Stimulated activated CD4-positive, alpha-beta T cell treated with anti-CD3 and anti-CD28 coated beads, Interleukin-12 subunit alpha, Interleukin-12 subunit beta, amount 100 ng/mL, for 4 hours (primary cell): ENCODE measurements at places on chromosomes 3 and 15.

- no peak for DNase-seq
Measured at GRCh38 chr3:182490596-182491491, 302.5 kb upstream of the ATP11B start.

DNA sequence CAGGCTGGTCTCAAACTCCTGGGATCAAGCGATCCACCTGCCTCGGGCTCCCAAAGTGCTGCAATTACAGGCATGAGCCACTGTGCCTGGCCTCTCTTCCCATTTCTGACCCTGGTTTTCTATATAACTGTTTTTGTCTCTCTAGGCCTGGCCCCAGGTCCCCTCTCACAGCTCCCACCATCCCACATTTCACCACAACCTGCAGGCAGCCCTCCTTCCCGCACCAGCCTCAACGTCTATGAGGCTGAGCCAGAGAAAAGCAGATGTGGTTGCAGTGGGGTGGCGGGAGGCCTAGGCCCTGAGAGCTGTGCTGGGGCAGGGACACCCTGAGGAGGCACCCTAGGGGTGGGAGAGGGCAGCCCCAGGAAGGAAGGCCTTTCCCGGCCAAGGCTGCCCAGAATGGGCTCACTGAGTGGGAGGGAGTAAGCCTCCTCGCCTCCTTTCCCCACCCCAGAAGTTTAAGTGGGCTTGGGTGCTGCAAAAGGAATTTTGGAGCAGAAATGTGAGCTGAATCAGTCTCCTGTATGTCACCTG is 99.7 kb downstream of the LSM3 start:
- DNase-seq, result no peak

DNA sequence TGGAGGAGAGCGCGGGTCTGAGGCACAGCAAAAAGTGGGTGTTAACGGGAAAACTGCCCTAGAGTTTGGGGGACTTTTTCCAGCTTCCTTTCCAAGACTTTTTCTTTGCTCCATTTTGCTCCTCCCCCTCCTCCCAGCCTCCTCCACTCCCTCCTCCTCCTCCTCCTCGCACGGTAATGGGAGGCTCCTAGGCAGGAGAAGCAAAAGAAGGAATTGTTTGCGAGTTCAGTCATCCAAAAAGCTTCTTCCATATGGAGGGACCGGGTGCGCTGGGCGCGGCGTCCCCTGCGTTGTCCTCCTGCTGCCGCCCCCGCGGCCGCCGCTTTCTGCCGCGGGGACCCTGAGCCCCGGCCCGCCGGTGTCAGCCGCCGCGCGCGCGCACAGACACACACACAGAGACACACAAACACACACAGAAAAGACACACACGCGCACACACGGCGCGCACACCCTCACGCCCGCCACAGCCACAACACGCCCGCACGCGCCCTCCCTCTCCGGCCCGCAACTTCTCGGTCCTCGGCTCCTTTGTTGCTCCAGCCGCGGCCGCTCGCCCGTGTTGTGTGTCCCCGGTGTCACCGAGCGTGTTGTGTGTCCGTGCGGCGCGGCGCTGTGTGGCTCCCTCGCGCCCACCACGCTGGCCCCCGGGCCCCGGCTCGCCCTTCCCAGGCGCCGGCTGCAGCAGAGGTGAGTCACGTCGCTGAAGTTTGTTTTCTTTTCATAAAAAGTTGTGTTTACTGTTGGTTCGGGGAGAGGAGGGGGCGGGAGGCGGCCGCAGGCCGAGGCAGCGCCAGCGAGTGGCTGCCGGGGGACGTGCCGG is at the start of gene BOC:
TSS of gene BOC (plus strand) at position 228 of the 820 bp plus-strand sequence. CDS start 38,246 bp downstream, outside the sequence.
- no peak for DNase-seq

- DNase-seq, result no peak
Measured at GRCh38 chr3:169241630-169241990, 421.9 kb downstream of the MECOM start.

DNA sequence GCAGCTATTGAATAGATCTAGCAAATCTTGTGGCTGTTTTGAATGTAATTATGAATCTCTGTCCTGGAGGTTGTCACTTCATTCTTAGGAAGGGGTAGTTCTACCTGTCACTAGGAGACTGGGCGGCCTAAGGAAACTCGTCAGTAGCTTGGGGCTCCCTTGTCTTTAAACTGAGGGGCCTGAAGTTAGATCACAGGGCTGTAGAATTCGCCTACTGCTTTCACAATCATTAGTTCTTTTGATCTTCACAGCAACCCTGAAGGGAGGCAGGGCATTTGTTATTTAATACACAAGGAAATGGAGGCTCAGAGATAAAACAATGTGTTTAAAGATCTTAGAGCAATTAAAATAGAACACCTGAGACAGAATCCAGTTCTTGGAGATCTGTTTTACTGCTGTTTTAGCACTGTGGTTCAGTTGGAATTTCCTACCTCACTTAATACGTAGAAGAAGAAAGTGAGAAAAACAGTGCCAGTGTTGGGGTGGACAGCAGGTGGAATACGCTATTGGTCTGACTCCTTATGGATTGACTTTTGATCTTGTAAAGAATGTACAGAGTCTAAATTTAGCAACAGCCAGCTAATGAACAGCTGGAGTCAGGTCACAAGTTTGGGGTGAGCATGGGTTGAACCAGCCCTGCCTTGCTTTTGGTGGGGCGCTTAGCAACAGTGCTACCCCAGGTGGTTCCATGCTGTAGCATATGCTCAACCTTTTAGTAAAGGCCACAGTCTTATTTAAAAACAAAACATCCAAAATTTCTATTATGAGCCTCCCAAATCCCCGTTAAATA is 71.4 kb upstream of the BHLHE40 start:
- no peak for DNase-seq

- no peak for DNase-seq
Measured at GRCh38 chr3:136149667-136150066, 46.5 kb downstream of the MSL2 start.

GRCh38 chr3:124297062-124297980 is 305.4 kb upstream of the ROPN1 start:
- DNase-seq, result no peak

DNA sequence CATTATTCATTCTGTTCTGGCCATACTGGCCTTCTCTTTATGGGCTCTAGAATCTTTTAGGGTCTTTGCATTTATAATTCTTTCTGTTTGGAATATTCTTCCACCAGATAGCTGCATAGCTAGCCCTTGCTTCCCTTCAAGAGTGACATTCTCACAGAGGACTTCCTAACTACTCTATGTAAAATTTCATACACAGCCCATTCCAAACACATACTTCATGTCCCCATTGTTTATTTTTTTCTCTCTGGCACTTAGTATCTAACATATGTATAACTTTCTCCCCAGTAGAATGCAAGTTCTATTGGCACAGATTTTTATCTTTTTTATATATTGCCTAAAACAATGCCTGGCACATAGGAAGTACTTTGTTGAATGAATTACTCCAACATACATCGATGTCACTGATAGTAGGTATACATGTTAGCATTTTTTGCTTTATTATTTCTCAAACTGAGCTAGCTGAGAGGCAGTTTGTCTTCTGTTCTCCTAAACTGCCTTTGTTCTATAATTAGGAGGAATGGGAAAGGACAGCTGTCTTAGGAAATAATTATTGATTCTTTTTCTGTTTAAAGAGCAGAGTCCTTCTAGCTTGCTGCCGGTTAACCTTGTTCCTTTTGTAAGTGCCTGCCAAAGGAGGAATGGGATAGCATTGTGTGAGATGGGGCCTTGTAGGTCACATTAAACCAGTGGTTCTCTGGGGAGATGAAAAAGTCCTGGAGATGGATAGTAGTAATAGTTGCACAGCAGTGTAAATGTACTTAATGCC is 7.9 kb downstream of the FAM162A start:
- DNase-seq, result no peak

DNA sequence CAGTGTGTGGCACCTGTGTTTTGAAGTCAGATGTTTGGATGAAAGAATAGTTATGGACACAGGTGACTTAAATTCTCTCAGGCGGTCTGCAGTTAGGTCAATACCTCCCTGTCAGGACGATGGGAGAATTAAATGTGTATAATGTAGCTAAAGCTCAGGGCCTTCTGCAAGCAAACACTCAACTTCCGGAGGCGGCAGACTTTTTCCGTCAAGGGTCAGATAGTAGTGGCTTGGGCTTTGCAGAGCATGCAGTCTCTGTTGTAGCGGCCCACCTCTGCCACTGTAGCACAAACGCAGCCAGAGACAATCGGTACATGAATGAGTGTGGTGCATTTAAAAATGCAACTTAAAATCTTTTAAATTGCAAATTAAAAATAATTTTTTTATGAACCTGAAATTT is 47.4 kb downstream of the CMTM8 start:
- no peak for DNase-seq

DNA sequence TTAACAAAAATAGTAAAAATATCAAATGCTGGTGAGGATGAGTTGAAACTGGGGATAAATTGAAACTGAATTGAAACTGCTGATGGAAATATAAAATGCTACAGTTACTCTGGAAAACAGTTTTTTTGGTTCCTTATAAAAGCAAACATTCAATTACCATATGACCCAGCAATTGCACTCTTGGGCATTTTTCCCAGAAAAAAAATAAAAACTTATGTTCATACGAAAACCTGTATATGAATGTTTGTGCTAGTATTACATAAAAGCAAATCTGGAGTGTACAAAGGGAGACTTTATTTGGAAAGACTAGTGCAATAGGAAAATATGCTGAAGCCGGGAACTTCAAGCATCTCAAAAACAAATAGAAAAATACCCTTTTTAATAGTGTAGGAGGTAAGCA is 857.9 kb upstream of the CADM2 start:
- DNase-seq, result no peak

DNA sequence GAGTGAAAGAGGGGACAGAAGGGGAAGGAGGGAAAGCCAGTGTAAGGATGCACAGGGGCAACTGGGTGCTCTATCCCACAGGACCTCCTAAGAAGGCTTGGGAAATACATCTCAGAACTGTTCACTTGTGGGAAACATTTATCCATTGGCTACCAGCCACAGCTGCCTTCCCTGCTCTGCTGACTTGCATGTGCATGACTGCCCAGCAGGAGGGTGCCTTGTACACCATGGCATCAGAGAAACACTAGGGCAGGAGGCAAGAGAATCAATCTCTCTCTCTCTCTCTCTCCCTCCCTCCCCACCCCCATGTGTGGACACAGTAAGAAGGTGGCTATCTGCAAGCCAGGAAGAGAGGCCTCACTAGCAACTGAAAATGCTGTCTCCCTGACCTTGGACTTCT is 62.9 kb upstream of the ZBTB38 start:
- no peak for DNase-seq

- DNase-seq, result no peak
Measured at GRCh38 chr15:60208709-60209108, 189.1 kb downstream of the ANXA2 start.

DNA sequence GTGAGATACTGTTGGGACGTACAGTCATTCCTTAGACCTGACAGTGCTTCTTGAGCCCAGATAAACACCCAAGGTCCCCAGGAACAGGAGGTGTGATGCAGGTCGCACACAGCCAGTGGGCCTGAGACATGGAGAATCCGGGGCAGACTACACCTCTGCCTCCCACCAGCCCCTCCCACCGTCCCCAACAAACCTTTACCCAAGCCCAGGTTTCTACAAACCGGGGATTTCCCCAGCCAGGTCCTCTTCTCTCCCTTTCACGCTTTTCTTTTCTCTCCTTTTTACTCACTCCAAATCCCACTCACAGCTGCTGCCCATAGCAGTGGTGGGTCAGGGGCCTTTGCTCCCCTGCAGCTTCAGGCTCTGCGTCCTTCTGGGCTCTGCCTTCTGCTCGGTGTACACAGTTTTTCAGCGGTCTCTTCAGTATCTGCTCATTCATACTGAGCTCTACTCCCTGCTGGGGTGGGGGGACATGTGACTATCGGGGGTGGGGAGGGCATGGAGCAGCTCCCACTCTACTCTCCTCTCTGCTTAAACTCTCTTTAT is 4.8 kb upstream of the PCSK6 start:
- no peak for DNase-seq

DNA sequence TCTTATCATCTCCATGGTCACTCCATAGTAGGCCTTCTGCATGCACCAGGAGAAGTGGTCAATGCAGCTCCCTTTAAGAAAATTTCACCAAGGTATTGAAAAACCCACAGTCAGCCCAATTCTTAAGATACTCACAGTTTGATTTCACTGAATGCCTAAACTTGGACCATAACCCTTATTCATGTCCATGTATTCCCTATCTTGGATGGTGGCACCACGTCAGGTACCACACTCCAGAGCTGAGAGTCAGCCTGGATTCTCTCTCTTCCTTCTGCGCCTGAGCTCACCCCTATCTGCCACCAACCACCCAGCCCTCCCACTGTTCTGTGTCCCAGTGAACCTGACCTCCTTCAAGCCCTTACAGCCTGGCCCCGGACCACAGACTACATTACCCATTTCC is 183.2 kb upstream of the NR2F2 start:
- no peak for DNase-seq

DNA sequence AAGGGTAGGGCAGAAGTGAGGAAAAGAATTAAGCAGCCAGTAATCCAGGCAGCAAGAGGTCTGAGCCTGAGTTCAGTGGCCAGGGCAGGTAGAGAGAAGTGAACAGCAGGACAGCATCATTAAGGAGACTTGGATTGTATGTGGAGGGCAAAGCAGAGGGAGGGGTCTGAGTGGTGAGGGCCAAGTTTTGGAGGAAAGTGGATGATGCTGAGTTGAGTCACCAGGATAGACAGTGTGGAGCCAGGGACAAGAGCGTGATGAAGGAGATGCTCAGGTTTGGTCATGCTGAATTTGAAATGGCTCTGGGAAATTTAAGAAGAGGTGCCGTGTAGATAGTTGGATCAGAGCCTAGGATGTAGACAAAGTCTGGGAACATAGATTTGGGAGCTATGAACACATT is 93.1 kb downstream of the ARHGEF26 start:
- no peak for DNase-seq

DNA sequence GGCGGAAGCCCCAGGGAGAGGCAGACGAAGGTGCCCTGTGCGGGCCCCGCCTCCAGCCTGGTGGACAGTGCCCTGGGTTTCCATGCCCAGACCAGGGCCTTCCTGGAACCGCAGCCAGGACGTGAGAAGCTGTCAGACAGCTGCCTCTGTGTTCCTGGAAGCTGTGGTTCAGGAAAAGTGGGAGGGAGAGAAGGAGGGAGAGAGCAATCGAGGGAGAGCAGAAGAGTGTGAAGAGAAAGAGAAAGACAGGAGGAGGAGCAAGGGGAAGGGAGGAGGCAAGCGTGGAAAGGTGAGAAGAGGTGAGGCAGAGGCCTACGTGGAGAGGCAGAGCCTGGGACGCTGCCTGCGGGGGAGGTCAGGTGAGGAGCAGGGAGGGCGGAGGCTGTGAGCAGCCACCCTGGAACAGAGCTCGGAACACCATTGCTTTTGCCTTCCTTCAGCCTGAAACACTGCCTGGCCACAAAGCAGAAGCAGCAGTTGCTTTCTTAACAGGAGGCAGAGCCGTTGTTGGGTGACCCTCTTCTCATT is 18.6 kb downstream of the ZDHHC19 start:
- DNase-seq, result no peak
